ENCODE measurements at places on chromosomes 7 and 10.
A peak's percentile ranks its signal among the peaks of the same experiment; 100 is the strongest.

DNA sequence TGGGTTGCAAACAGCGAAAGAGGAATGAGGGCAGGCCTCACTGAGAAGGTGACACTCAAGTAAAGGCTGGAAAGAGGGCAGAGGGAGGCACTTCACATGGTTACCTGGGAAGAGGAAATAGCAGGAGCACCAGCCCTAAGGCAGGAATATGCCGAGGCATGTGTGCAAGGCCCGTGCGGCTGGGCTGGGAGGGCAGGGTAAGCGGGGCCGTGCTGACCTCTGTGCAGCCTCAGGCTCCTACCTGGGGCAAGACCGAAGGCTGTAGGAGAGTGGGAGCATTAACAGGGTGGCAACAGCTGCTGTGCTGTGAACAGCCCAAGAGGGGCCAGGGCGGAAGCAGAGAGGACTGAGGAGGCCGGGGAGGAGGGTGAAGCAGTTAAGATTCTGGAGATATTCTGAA is 24.0 kb upstream of the SH3PXD2A start:
- DNase-seq = no peak

GRCh38 chr10:21297603-21298383 is 227.7 kb downstream of the SKIDA1 start:
- no peak for DNase-seq

DNA sequence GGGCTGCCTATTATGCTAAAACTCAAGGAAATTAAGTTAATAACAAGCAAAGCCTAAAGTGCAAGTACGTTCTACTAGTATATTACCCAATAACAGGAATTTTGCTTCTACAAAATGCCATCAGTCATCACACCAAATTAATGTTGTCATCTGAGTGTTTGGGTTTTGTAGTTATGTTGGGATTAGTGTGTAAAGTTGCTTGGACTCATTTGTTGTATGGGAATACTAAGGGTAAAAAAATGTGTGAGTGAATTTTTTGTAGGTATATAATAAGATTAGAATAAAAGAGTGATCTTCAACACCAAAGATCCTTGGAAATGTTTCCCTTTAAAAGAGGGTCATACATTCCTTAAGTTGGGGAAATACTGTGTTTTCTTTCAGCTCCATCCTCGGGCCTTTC is 38.6 kb downstream of the NRP1 start:
- DNase-seq = no peak

- no peak for DNase-seq
These were observed 176.9 kb downstream of the RPS24 start for GRCh38 chr10:78210548-78210947.

GRCh38 chr10:1499359-1499957 is 237.9 kb downstream of the ADARB2 start:
- DNase-seq = no peak

DNA sequence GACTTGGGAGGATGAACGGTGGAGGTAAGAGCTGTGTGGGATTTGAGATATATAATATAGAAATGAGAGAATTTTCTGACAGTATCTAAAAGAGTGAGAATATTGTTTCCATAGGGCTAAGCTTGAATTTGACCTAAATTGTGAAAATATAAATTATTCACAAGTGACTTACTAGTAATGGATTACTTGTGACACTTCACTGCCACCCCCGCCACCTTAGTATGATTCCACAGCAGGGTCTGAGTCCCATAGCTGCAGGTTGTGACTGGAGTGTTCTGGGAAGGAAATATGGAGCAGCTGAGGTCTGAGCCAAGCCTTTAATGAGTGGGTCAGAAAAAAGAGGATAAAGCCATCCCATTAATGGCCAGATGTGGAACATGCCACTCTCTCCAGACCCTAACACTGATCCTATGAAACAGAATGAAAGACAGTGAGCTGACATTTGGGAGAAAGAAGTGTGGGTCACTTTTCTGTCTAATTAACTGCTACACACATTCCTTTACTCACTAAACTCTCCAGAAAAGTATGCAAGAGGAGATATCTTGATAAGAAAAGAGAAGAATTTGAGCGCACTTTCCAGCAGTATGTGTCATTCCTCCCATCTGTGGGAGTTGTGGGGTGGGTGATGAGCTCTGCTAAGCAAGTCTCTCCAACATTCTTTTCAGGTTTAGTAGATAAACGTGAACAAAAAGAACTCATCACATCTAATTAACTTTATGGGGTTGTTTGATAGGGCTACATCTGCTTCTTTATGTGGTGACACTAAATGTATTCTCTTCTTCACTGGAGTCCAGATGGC is 1193.4 kb downstream of the SORCS3 start:
- no peak for DNase-seq

DNA sequence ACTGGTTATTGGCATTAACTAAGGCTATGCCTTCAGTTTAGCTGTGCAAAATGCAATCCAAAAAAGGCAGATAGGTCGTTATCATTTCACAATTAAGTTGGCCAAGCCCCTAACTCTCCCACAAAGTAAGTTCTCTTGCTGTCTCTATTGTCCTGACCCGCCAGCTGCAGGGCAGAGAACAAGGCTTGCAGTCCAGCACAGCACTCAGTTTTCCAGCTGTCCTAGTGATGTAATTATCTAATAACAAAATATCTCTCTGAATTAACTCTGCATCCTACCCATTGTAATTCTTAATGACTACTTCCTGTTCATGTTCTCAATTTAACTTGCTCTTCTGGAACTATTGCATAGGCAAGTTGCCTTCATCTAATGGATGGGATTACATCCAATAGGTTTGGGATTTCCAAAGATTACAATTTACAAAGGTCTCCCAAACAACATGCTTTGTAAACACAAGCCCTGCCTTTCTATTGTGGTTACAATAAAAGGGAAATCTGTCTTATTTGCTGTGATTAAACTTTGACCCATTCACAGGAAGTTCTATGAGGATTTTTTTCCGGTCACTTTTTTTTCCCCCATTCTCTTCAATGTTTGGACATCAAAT is 55.2 kb downstream of the CDK6 start:
- no peak for DNase-seq

DNA sequence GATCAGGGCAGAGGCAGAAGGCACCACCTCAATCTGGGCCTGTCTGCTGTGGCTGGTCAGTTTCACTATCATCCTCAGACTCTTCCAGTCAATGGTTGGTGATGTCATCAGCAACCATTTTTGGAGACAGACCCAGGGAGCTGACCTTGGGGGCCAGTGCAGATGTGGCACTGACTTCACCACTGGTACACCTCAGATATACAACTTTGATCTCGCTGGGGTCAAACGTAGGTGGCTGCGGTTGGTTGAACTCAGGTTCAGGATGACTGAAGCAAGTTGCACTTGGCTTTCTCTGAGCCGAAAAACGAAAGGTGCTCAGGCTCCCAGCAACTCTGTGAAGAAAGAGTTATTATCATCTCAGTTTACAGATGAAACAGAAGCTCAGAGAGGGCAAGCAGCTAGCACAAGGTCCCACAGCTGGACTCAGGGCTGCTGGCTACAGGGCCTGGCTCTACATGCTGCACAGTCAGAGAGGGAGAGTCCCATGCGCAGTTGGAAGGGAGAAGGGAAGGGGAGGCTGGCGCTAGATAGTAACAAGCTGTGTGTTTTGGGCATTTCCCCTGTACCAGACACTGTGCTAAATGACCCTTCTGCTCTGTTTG is 27.2 kb downstream of the ANKRD16 start:
- DNase-seq = no peak

- no peak for DNase-seq
These were observed 241.0 kb downstream of the FRMD4A start for GRCh38 chr10:14089556-14090292.

GRCh38 chr10:117462424-117462792 is 80.1 kb upstream of the EMX2 start:
- DNase-seq = no peak

- no peak for DNase-seq
These were observed 233.8 kb downstream of the SORCS1 start for GRCh38 chr10:106930751-106931150.

DNA sequence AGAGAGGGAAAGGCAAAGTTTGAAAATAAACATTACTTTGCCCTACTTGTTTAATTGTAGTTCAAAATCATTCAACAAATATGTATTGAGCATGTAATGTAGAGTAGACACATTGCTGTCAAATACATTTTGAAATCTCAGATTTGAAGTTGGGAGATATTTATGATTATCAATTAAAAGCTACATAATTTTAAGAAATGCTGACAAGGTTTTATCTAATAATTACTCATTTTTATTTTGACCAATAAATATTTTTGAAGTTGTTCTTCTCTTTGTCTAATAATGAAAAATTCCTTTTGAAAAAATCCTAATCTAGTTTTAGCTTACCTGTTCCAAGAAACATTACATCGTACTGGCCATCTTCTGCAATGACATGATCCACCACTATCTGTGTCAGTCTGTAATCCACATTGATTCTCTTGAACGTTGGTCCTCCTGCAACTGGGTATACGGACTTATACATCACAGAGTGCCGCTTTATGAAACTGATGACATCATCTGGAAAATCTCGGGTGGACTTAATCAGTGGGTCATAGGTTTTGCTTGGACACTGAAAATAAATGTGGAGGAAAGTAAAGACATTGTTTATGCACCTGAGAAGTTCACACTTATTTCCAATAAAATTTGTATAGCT is 164.7 kb downstream of the SEMA3D start:
- no peak for DNase-seq

- no peak for DNase-seq
These were observed 1.0 kb downstream of the PFKP start for GRCh38 chr10:3068201-3068967.

- DNase-seq = no peak
These were observed 269.9 kb upstream of the FERD3L start for GRCh38 chr7:19415123-19415522.

DNA sequence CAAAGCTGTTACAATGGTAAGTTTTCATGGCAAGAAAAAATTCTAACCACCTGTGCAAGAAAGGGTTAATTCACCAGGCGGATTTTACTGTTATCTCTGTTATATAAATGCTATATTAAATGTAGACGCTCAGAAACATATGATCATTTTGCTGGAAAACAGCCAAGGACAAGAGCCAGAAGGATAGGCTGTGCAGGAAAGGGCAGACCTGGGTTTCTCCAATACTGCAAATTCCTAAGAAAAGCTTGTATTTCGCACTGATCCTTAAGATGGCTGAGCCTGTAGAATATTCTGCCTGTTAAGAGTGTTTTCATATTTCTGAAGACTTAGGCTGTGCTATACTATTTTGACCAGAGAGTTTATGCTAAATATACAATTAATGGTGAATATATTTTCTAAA is 564.1 kb upstream of the KCND2 start:
- no peak for DNase-seq

- no peak for DNase-seq
These were observed 31.8 kb upstream of the ABCA13 start for GRCh38 chr7:48139459-48139858.

GRCh38 chr7:134750083-134751062 is 29.1 kb upstream of the CALD1 start:
- DNase-seq = no peak

DNA sequence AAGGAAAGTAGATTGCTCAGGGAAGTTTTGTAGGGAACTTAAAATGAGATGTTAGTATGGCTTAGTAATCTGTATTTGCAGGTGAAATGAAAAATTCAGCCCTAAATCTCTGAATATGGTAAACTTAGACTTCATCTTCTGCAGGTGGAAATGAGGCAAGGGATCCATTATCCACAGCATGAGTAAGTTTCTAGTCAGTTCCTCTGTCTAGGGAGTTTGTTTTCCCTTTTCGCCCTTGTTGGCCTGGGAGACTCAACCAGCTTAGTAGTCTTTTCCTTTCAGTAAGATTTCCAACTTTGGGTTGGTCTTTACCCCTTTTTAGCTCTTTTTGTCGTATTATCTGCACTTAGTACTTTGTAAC is 65.6 kb downstream of the ZEB1 start:
- no peak for DNase-seq

- no peak for DNase-seq
These were observed 3.5 kb upstream of the ZNF282 start for GRCh38 chr7:149191851-149192250.

DNA sequence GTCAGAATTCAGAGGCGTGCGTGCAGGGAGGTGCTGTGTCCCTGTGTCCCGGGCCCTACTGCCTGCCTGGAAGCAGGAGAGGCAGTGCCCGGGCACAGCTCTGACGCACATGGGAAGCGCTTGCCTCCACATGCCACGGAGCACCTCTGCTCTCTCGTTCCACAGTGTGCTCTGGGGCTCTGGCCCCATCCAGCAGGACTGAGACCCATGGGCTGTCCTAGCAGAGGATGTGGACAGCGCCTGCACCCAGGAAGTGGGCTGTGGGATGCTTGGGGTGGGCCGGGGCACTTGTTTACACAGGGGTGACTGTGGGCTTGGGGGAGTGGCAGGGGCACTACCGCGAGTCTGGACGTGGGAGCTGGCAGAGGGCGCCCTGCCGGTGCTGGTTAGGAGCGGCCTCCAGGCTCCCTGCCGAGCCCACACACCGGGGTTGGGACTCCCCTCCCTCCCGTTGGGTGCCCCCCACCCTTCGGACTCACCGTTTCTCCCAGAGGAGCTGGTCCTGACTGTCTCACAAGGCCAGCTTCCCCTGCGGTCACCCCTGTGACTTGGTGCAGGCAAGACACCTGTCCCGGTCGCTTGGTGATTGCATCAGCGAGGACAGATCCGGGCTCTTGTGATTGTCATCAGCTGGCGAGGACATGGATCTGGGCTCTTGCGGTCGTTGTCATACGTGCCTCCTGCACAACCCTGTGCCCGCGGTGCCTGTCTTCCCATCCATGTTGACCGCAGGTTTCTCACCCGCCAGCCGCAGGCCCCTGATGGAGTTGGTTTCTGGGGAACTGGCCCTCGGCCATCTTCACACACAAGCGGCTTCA is 83.1 kb downstream of the NKX6-2 start:
- DNase-seq = no peak

GRCh38 chr7:108455998-108456677 is at the start of gene NRCAM:
Gene NRCAM (minus strand): TSS chr7:108456436. CDS start chr7:108240064, 216,372 bp downstream.
- DNase-seq = peak; percentile 79

GRCh38 chr10:81306971-81307782 is 567.8 kb upstream of the NRG3 start:
- DNase-seq = no peak

- no peak for DNase-seq
These were observed 51.6 kb downstream of the NUDCD3 start for GRCh38 chr7:44438816-44439215.

DNA sequence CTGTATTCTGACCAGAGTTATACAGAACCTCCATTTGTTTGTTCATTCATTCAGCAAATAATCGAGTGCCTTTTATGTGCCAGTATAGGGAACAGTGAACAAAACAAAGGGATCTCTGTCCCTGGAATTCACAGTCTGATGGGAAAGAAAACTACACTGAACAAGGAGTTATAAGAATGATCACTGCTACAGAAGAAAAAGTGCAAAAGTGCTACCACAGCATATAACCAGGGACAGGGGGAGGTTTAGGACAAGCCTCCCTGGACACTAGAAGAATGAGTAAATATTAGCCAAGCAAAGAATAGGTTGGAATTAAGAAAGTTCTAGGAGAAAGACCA is 4.2 kb downstream of the CLDN12 start:
- no peak for DNase-seq

- no peak for DNase-seq
These were observed 227.5 kb upstream of the CHRM2 start for GRCh38 chr7:136640977-136641376.

- DNase-seq = no peak
These were observed 382.5 kb upstream of the SORCS1 start for GRCh38 chr10:107546986-107547385.

Data from NCI-H1417 treated with DMSO at 0.1 percent for 48 hours (cell line).